NCI-H1092 treated with DMSO at 0.1 percent for 48 hours (cell line): ENCODE measurements at places on chromosomes 13 and 19.

DNA sequence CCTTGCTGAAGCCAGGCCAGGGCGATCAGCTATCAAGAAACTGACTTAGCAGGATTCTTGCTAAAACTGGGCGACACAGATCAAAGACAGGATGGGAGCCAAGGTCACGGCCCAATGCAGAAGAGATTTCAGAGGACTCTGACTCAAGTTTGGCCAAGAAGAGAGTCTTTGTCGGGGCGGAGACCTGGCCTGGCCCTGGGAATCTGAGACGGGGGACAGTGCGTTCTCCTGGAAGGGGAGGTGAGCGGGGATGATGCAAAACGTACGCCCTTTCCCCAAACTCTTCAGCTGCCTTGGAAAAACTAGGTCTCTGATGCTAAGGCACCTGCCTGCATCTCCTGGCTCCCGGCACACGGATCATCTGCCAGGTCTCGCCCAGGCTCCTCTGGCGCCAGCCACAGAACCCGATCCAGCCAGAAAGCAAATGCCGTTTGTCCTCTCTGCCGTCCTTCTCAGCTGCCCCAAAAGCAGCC is 9.8 kb downstream of the MVB12A start:
- DNase-seq, result no peak

- DNase-seq, result no peak
Measured at GRCh38 chr13:112185466-112185865, 118.5 kb downstream of the SOX1 start.

DNA sequence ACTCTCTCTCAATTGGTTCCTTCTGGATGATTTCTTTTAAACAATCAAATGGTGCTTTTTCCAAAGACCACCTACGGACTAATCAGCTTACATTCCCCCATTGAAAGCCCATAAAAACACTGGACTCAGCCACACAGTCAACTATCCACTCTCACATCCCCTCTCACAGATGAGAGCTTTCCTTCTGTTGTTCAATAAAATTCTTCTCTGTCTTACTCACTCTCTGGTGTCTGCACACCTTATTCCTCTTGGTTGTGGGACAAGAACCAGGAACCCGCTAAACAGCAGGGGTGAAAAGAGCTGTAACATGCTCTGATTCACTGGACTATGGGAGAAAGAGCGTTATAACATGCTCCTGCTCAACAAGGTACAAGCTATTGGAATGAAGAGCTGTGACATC is 2896.2 kb downstream of the PCDH9 start:
- no peak for DNase-seq

DNA sequence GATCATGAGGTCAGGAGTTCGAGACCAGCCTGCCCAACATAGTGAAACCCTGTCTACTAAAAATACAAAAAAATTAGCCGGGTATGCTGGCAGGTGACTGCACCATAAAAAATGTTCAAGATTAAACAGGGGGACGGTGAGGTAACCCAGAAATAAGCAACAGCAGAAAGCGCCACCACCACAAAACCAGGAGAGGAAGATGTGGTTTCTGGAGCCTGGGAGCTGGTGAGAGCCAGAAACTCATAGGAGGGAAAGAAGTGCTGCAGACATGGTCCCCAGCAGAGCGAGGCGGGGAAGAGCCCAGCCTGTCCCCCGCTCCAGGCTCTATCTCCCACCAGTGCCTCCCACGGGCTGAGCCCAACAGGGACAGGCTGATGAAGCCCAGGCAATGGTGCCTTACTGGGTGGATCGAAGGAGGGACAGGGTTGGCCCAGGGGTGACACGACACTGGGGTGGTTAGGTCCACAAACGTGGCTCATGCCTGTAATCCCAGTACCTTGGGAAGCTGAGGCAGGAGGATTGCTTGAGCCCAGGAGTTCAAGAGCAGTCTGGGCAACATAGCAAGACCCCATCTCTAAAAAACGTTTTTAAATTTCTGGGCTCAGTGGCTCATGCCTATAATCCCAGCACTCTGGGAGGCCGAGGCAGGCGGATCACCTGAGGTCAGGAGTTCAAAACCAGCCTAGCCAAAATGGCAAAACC is 19.0 kb downstream of the SPC24 start:
- DNase-seq, result no peak

DNA sequence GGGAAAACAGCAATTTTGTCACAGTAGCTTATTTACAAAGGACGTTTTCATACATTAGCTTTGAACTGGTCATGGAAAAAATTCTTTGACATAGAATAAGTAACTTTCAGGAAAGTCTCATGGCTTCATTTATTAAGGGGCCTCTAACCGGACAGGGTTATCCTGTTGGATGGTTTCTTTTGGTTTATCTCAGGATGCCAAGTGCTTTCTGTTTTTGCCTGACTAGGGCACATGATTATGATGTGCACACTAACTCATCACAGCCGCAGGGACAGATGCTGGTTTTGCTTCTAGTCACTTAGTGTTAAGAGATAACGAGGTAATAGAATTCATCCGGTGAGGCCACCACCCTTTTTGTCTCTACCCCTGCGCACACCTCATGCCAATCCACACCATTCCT is 53.0 kb downstream of the TGDS start:
- DNase-seq, result no peak

- no peak for DNase-seq
Measured at GRCh38 chr13:88623150-88623549, 952.0 kb downstream of the SLITRK5 start.

GRCh38 chr19:42427313-42427712 is at the start of gene LIPE:
TSS of gene LIPE (minus strand) at chr19:42427388. CDS start at chr19:42427149, 239 bp downstream.
- DNase-seq, result no peak

- no peak for DNase-seq
Measured at GRCh38 chr19:10431943-10432735, 11.8 kb downstream of the PDE4A start.

DNA sequence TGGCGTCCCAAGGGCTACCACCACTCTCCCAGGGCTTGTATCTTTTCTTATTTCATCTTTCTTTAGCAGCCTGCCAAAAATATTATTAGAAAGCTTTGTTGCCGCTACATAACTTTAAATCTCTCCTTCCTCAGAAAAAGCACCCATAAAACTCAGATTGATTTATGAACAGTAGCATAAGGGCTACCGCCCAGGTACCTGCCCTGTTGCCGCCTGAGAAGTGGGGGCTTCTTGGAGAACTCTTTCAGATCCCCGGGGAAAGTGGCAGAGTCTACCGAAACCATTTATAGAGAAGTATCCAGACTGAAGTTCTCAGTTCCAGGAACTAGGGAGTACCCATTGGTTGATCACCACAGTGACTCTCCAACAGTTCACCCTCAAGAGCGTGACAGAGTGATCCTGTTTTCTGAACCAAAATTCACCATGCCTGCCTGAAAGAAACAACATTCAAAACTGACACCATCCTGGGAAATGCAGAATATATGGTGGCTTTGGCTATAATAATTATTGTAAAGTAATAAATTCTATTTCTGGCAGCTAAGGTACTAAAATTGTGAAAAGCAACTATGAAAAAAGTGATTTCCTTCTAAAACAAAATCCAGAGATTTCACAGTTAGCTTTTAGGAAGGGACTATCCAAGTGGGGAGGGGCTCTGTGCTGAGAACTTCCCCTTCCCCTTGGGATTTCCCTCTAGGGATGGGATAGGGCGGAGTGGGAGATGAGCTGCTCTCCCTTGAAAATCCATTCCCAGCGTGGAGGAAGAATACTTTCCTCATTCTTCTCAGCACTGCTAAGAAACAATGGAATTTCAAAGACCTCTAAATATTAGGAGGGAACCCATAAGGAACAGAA is 877 bp upstream of the N4BP2L1 start:
- no peak for DNase-seq

DNA sequence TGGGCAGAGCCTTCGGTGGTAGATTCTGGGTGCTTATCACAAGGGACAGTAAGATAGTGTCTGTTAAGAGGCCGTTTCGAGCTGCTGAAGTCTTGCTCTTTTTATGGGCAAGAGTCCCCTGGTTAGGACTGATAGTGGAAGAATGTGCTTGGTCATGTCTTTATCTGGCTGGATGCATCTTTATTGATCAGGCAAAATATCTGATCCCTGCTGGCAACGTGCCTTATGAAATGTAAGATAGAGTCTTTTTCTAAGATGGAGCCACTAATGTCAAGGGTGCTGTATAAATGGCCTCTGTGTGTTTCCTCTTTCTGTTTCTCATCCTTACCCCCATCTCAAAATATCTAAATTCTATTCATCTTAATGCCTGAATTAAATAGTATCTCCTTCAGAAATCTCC is 53.3 kb downstream of the MYO16 start:
- no peak for DNase-seq

- no peak for DNase-seq
Measured at GRCh38 chr13:77285098-77285497, 41.8 kb downstream of the MYCBP2 start.

GRCh38 chr13:49347650-49348385 is 96.0 kb downstream of the CAB39L start:
- no peak for DNase-seq

- no peak for DNase-seq
Measured at GRCh38 chr19:1751367-1752008, 1.8 kb upstream of the ONECUT3 start.

- DNase-seq, result peak; percentile 29
Measured at GRCh38 chr13:43908156-43909126, 28.7 kb downstream of the LACC1 start.

GRCh38 chr19:15453091-15453578 is 3.4 kb upstream of the WIZ start:
- no peak for DNase-seq

DNA sequence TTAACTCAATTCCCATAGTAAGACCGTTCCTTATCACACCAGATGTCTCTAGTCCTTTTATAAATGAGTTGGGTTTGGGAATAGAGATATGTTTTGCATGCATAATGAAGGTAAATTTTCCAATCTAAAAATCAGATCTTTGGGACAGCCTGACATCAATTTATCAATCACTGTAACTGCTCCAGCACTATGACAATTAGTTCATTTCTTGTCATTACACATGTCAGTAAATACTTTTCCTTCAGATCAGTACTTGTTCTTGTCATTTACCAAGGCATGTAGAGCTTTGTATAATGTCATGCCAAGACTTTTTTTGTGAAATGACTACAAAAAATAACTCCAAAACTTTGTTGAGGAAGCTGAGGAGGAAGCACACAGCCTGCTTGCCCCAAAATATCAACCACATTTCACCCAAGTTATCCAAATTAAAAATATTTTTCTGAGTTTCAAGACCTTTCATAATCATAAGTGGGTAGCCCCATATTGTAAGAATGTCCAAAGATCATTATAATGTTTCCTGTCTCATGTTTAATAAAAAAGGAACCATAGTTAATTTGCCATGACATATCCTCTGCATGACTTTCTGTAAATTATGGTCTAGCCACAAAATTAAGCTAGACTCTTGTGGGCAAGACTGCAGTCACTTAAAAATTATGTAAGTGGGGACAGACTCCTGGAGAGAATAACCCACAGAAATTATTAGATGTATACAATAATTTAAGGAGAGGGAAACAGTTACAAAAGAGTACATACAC is 586.8 kb downstream of the TBC1D4 start:
- no peak for DNase-seq
